ENCODE measurements at places on chromosomes 6 and 20.
A peak's percentile ranks its signal among the peaks of the same experiment; 100 is the strongest.

- no peak for DNase-seq
These were observed 17.8 kb upstream of the BLCAP start for GRCh38 chr20:37545516-37545915.

- no peak for DNase-seq
These were observed 365.9 kb downstream of the MMUT start for GRCh38 chr6:49097116-49097515.

GRCh38 chr20:50303573-50304500, 113.2 kb downstream of the CEBPB start:
- no peak for DNase-seq

DNA sequence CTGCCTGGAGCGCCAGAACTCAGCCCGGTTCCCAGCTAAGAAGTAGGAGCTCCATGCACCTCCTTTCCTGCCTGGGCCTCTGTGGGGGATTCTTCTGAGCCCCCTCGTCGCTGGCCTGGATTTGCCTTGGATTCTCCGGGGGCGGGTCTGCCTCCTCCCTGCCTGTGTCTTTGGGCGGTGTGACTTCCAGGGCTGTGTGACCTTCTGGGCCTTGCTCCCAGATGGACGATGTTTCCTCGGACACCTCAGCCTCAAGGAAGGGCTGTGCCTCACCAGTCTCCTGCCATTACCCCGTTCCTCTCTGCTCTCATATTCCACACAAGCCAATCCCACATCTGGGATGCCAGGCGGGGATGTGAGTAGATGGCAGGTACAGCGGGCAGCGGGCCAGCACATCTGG, 76.8 kb downstream of the ERMARD start:
- no peak for DNase-seq

- DNase-seq = no peak
These were observed 155.8 kb downstream of the TRDN start for GRCh38 chr6:123480986-123481385.

- DNase-seq = peak; percentile 49
These were observed 532 bp upstream of the PM20D2 start for GRCh38 chr6:89145091-89145955.

- DNase-seq = no peak
These were observed 611 bp downstream of the EPB41L2 start for GRCh38 chr6:131062241-131063027.

DNA sequence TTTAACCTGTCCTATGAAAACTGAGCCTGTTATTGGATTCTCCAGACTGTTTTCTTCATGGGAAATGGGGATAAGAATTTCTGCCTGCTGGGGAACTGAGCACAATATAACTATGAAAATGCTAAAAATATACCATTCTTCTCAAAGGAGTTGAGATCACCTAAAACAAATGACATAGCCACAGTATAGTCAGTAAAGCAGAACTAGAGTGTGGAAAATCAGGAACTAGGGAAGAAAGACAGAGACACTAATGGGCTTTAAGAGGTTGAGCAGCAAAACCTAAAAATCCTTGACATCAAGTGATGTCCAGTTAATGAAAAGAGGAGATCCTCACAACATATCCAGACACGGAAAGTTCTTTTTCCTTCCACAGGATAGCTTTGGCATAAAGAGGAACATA, 215.7 kb upstream of the CST7 start:
- DNase-seq = no peak

DNA sequence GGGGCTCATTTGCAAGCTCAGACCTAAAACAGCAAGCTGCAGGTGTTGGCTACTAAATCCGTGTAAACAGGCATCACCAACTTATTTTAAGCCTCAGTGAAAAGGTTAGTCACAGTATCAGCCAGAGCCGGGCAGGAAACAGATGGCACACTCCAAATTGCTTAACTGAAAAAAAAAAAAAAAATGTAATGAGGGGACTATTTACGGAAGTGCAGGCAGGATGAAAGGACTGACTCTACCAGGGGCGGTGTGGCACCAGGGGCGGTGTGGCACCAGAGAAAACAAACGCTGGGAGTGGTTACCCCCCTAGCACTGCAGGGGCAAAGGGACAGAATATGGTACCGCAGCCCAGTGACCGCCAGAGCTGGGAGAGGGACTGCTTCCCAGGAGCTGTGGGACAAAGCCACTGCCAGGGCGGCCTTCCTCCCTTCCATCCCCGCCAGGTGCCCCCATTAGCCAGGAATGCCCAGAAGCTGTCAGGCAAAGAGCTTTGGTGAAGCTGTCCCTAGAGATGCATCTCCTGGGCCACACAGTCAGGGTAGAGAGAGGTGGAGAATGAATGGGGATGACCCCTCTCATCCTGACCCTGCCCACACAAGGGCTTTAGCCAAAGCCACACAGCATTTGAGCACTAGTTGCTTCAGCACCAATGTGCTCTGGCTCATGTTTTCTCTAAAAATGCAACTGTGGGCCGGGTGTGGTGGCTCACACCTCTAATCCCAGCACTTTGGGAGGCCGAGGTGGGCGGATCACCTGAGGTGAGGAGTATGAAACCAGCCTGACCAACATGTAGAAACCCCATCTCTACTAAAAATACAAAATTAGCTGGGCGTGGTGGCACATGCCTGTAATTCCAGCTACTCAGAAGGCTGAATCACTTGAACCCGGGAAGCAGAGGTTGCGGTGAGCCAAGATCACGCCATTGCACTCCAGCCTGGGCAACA, 39.6 kb upstream of the GFOD1 start:
- DNase-seq = peak; percentile 56

GRCh38 chr20:38303908-38304379, at the start of gene BPI:
TSS of gene BPI (plus strand) at chr20:38304156. CDS start at chr20:38304224, 68 bp downstream.
- no peak for DNase-seq

DNA sequence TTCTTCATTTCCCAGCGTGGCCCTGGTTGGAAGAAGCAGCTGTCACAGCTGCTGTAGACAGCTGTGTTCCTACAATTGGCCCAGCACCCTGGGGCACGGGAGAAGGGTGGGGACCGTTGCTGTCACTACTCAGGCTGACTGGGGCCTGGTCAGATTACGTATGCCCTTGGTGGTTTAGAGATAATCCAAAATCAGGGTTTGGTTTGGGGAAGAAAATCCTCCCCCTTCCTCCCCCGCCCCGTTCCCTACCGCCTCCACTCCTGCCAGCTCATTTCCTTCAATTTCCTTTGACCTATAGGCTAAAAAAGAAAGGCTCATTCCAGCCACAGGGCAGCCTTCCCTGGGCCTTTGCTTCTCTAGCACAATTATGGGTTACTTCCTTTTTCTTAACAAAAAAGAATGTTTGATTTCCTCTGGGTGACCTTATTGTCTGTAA, 292.7 kb downstream of the ESR1 start:
- DNase-seq = no peak

DNA sequence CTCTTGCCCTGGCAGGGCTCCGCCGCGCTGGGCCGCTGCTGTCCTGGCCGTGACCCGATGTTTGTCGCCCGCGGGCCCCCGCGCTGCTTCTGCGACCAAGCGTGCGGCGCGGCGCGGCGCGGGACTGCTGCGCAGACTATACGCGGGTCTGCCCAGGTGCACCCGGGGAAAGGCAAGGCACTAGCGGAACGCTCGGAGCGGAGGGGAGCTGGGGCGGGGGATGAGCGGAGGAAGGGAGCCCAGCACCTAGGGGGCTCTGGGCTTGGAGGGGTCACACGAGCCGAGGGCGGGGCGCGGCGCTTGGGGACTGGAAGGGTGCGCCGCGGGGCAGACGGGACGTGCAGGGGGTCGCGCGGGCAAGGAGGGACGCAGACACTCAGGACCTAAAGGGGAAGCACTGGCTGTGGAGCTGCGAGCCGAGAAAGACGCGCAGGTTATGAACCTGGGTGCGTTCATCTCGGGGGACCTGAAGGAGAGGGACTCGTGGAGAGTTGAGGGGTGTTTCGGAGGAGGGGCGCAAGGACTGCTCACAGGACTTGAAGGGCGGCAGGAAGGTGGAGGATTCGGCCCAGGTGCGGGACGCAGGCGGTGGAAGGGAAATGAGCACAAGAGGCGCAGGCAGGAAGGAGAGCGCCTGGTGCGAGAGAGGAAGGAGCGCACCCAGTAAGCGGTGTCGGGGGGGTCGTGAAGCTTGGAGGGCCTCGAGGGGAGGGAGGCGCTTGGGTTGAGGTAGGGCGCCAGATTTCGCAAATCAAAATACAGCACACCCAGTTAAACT, 40.8 kb upstream of the ZNFX1 start:
- no peak for DNase-seq
